ENCODE measurements at places on chromosomes 11 and 22. TPM values are rescaled to one million over a fixed set of nuclear protein-coding genes. Genes with fewer than 3 reads are reported as not detected.

DNA sequence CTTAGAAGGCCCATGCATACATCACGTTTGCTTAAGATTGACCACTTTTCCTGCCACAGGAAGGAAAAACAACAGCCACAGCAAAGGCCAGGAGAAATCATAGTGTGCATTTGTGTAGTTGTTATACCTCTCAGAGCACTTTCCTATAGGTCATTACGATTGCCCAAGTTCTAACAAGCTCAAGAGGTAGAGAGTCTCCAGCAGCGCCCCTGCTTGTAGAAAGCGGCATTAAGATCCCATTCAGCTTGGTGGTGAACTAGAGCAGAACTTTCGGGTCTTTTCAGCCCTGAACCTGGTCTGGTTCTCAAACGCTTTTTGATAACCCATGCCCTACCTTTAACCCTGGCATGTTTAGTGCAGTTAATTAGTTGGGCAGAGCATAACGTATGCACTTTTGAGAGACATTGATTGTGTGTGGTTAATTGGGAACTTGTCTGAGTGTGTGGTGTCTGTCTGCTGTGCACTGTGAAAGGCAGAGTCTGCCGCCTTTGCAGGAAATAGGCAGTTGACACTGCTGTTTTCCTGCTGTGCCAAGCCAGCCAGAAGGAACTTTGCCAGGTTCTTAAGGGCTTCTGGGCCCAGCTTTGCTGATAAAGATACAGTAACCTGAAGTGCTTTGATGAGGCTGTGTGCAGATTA, 109.9 kb upstream of the CLMP start:
- no peak for DNase-seq

- no peak for DNase-seq
Measured at GRCh38 chr11:35103366-35104208, 35.4 kb upstream of the CD44 start.

- no peak for DNase-seq
Measured at GRCh38 chr11:129131316-129131715, 60.8 kb downstream of the ARHGAP32 start.

GRCh38 chr11:120126620-120127019, 11.3 kb downstream of the TRIM29 start:
- no peak for DNase-seq

Gene GAS2
- total RNA-seq, result 3.4 TPM

Gene BTBD18
- not detected for total RNA-seq

Gene KCTD21
- total RNA-seq, result 6.4 TPM

- DNase-seq, result no peak
Measured at GRCh38 chr11:1335264-1335810, 25.9 kb upstream of the TOLLIP start.

Gene CRYBB2
- not detected for total RNA-seq

Gene GUCY1A2
- total RNA-seq, result 4.0 TPM

GRCh38 chr22:32203181-32204039, 1.5 kb downstream of the RFPL2 start:
- no peak for DNase-seq

GRCh38 chr11:78840623-78841022, 266.0 kb upstream of the NARS2 start:
- no peak for DNase-seq

Gene OAF
- total RNA-seq, result 41.3 TPM

Gene MMP27
- not detected for total RNA-seq

- DNase-seq, result no peak
Measured at GRCh38 chr11:132453406-132453805, 1078.9 kb downstream of the OPCML start.

DNA sequence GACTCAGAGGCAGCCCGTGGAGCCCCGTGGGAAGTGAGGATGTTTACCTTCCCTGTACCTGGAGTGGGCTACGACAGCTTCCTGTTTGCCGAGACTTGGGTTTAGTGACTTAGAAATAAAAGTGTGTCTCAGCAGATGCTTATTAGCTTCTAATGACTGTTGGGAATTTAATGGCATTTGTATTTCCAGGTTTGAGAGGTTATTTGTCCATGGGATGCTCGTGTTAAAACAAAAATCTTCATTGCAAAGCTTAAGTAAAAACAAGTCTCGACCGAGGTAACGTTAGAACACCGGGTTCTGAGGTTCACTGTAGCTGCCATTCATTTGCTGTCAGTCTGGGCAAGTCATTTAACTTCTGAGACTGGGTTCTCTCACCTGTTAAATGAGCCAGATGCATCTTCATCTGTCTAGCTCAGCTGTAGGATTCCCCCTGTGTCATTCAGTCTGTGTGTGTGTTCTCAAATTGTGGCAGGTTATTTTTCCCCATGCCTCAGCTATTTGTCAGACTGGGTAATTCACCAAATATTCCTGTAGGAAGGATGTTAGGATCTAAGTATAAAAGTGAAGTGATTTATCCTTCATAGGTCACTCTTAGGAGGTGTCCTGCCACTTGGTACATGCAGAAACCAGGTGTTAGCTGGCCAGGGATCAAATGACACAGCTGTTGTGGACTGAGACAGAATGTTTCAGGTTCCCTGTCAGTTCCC, 791 bp downstream of the EI24 start:
- no peak for DNase-seq

All from neural crest cell (in vitro differentiated cells).